HAP-1 (cell line): ENCODE measurements at places on chromosomes 1 and 21.

DNA sequence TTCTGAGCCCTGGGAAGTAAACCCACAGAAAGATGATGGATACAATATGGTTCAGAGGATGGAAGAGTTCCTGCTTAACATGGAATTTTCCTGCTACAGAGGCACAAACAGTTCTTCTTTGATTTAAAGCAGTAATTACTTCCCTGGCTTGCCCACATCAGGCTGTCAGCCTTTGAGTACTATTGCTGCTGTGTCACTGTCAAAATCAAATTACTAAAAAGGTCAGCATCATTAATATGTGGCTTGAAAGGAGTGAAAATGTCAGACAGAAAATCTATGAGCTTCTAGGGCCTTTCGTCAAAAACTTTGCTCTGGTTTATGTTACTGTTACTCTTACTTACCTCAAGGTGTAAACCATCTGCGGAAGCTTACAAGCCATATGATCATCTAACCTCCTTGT, 98.6 kb upstream of the DPT start:
- DNase-seq, result no peak

- DNase-seq, result no peak
Observed at GRCh38 chr1:116515702-116516101, 55.1 kb downstream of the CD58 start.

DNA sequence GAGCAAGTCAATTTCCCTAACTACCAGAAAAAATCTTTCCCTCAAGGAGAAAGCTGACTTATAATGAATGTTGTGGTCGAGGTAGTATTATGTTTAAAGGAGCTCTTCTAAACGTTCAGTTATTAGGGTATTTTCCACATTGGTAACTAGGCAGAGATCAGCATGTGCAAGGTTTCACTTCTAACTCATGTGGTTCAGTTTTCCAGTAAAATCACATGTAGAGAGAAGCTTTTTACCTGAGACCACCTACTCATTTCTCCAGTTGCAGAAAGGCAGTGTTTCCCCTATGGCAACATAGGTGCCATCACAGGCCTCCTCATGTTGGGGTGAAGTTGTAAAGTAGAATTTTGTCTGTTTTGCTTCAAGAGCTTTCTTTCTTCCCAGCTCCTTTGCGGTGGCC, 23.7 kb downstream of the IL23R start:
- no peak for DNase-seq

DNA sequence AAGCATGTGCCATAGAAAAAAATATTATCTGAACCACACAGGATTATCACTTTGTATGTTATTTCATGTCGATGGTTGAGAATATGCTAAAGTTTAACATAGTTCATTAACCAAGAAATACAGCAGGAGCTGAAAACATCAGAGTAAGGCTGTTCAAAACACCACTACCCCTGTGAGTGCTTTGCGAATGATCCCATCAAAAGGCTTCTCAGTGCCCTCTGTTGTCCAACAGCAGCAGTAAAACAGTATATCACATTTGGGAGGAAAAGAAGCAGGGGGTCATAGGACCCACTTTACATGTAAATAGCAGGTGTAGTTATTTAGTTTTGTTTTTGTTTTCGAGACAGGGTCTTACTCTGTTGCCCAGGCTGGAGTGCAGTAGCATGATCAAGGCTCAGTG, 289.4 kb upstream of the FMN2 start:
- DNase-seq, result no peak

GRCh38 chr21:28427394-28428022, 565.2 kb downstream of the LTN1 start:
- DNase-seq, result no peak

- no peak for DNase-seq
Observed at GRCh38 chr21:36072453-36073162, 2.8 kb downstream of the CBR1 start.

- no peak for DNase-seq
Observed at GRCh38 chr1:104231676-104232075, 482.0 kb downstream of the AMY1C start.

- DNase-seq, result no peak
Observed at GRCh38 chr1:223837206-223837605, 8.5 kb downstream of the TP53BP2 start.
